ENCODE measurements at places on chromosomes 12 and 14.
A peak's percentile ranks its signal among the peaks of the same experiment; 100 is the strongest.

DNA sequence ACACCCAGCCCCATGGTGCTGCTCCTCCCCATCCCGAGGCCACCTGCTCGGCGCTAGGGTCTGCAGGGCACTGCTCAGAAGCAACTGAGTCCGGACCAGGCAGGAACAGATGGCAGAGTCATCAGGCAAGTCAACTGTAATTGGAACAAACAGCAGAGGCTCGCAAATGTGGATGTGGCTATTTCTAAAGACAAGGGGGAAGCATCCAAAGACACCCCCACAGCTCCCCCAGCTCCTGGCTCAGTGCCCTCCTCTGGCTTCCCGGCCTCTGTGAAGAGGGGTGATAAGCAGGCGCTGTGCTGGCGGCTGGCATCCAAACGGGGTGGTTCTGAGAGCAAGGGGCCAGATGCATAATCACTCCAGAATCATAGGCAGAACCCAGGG is 125.6 kb downstream of the PIWIL1 start:
- no peak for DNase-seq

DNA sequence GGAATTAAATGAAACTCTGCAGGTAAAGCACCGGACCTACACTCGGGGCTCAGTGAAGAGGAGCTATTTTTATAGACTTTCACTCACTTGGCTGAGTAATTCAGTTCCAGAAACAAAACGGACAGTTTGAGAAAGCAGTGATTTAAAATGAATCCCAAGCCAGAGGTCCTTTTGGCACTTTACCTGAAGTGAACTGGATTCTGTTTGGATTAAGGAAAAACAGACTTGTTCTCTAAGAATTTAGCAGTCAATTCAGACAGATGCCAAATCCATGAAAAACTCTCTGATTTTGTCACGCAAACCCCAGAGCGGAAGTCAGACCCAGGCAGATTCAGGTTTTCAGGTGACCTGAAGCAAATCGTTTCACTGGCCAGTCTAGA is 4.9 kb upstream of the VASH1 start:
- no peak for DNase-seq

- DNase-seq, result no peak
These were observed 236.5 kb upstream of the GRIP1 start for GRCh38 chr12:66915306-66915904.

DNA sequence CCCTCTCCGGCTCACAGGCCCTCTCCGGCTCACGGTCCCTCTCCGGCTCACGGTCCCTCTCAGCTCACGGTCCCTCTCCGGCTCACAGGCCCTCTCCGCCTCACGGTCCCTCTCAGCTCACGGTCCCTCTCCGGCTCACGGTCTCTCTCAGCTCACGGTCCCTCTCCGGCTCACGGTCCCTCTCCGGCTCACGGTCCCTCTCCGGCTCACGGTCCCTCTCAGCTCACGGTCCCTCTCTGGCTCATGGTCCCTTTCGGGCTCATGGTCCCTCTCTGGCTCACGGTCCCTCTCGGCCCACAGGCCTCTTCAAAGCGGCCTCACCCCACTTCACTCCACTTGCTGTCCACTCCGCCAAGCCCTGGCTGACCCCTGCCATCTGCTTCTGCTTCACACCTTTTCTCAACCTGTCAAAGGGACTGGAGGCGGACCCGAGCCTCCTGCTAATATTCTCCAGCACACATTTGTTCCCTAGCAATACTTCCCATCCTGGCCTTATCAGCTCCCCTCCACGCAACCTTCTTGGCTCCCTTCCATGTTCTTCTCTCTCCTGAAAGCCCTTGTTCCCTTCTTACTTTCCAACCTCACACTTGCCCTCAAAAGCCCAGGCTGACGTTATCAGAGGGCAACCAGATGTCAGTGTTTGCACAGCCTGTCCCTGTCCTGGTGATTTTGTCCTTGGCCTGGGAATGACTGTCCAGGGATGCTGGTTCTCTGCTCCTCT is 176.7 kb downstream of the CALM1 start:
- DNase-seq, result peak; percentile 26

- DNase-seq, result no peak
These were observed 123.7 kb downstream of the CRACR2A start for GRCh38 chr12:3629057-3629830.

- no peak for DNase-seq
These were observed 23.5 kb downstream of the CMKLR1 start for GRCh38 chr12:108315486-108316105.

- DNase-seq, result no peak
These were observed 64.1 kb upstream of the OTX2 start for GRCh38 chr14:56874375-56874774.

- peak; percentile 96 for DNase-seq
These were observed 161.2 kb downstream of the DAD1 start for GRCh38 chr14:22427771-22428231.

DNA sequence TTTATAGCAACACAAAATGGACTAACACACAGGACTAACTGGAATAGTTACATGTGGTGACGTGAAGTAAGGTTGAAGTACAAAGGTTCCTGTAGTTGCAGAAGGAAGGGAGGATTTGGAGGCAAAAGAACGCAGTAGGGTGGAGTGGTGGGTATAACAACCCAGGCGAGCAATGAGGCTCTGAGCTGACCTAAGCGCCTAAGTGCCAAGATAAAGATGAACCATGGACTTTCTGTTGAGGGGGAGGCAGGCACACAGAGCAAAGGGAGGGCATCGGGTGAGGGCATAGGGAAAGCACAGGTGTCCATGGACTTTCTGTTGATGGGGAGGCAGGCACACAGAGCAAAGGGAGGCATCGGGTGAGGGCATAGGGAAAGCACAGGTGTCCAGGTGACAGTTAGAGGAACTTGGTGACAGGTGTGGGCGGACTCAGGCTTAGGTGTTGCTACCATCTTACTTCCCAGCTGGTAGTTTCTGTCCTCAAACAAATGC is 15.2 kb downstream of the SCNN1A start:
- DNase-seq, result no peak

DNA sequence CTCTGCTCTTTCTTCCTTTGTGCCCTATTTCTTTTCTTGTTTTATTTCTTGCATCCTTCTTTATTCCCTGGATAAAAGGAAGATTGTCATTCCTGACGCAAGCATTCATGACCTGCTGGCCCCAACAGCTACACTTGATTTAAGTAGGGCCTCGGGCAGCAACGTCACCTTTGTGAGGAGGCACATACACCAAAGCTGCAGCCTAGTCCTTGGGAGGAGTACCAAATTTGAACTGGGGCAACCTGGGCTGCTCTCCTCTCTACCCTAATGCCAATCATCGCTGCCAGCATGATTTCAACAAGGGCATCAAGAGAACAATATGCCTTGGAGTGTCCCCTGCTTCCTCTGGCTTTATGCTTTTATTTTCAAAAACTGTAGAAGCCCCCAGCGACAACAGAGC is 76.4 kb downstream of the C12orf50 start:
- DNase-seq, result peak; percentile 21

DNA sequence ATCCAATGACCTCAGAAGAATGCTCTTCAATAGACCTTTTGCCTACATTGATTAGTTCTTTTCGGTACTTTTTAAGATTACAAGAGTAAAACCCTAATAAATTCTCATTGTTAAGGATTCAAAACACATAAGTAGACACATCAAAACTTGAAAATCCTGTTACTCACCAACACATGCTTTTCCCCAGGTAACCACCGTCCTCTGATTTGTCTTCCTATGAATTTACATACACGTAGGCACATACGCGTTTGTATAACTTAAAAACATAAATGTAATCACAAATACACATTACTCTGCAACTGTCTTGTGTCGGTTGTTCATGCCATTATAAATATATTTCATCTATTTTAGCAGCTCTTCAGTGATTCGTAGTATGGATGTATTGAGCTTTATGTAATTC is 910 bp upstream of the WASHC4 start:
- DNase-seq, result no peak
